ENCODE measurements at places on chromosomes 2 and 18.

DNA sequence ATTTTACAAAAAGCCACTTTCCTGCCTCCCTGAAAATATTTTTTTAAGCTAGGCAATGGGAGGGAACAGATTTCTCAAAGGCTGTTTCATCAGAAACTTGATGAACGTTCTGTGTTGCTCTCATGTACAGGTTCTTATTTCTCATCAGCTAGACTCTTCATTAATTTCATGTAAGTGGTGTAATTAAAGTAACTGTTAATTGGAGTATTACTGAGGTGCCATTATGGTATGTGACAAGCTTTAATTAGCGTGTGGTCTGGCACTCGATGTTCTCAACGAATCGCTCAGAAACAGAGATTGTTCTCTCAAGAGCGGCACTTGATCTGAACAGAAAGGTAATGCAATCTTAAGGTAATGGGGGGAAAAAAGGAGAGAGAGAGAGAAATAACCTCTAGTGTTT is 81.9 kb upstream of the MYCN start:
- DNase-seq = no peak

DNA sequence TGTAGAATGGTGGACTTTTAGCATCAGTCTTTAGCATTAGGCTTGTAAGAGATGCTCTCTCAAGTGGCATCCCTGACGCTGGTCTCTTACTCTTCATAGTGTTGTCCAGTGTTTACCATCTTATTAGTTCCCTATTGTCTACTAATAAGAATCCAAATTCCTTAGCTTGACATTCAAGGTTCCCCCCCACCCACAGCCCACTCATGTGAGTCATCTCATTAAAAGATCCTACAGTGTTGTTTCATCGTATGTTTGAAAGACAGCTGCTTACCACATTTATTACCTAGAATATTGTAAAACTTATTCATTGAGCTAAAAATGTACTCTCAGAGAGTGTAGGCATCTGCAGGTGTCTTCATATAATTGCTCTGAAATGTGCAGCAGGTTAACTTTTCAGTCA is 28.5 kb downstream of the EIF5B start:
- no peak for DNase-seq

DNA sequence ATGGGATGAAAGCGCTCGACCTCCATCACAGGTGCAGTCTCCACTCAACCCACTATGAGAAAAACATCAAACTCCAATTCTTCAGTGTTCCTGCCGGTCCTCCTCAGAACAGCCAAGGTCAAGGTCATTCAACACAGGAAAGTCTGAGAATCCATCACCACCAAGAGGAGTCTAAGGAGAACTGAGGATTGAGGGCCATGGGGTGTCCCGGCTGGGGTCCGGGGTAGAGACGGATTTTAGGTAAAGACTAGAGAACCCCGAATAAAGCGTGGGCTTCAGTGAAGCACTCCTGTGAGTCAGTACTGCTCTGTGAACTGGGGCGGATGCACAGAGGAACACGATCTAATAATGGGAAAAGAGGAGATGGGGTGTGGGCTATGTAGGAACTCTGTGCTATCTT is 41.8 kb downstream of the PTGR3 start:
- DNase-seq = no peak

GRCh38 chr18:73552171-73552570 is 595.5 kb downstream of the FBXO15 start:
- no peak for DNase-seq

GRCh38 chr2:113160962-113161361 is 12.8 kb upstream of the PSD4 start:
- no peak for DNase-seq

DNA sequence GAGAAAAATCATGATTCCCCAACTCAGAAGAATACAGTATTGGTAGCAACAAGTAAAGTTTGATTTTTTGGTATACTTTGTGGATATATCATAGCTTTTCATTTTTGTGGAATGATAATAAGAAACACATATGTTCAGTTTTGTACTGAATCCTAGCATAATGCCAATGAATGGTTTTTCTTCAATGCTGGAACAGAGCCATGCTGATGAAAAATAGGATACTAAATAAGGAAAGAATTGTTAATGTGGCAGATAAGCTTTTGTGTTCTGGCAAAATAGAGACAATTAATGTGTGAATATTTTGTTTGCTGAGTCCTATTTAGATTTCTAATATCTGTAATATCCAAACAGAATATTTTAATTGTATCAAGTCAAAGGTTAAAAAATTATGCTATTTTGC is 21.9 kb downstream of the CD28 start:
- DNase-seq = no peak

GRCh38 chr2:14536976-14537375 is 95.5 kb upstream of the LRATD1 start:
- DNase-seq = no peak

DNA sequence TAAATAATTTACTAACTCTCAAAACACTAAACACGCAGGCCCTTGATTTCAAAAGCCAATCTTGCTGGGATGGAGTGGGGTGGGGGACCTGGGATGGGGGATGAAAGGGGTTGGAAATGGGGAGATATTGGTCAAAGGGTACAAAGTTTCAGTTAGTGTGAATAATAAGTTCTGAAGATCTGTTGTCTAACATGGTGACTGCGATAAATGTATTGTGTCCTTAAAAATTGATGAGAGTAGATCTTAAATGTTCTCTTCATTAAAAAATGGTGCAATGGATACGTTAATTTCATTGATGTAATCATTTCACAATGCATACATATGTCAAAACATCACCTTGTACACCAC is 505 bp upstream of the ACYP2 start:
- DNase-seq = no peak

GRCh38 chr2:135743860-135744259 is 2.2 kb downstream of the UBXN4 start:
- no peak for DNase-seq

- DNase-seq = no peak
These were observed 34.2 kb downstream of the CERS6 start for GRCh38 chr2:168490015-168490874.

- no peak for DNase-seq
These were observed 390.2 kb upstream of the SETBP1 start for GRCh38 chr18:44290366-44290977.

GRCh38 chr2:43419876-43420275 is 176.0 kb downstream of the THADA start:
- no peak for DNase-seq

DNA sequence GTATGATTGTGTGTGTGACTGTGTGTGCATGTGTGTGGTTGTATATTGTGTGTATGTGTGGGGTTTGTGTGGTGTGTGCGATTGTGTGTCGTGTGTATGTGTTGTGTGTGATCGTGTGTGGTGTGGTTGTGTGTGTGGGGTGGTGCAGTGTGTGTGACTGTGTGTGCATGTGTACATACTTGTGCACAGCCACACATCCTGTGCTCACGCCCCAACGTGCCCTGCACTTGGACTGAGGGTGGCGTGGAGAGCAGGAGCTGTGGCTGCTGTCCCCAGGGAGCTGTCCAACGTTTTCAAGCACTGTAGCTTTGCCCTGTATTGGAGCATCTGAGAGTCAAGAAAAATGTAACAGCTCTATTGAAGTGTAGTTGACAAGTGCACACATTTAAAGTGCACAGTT is 243.2 kb upstream of the HDAC4 start:
- DNase-seq = no peak

DNA sequence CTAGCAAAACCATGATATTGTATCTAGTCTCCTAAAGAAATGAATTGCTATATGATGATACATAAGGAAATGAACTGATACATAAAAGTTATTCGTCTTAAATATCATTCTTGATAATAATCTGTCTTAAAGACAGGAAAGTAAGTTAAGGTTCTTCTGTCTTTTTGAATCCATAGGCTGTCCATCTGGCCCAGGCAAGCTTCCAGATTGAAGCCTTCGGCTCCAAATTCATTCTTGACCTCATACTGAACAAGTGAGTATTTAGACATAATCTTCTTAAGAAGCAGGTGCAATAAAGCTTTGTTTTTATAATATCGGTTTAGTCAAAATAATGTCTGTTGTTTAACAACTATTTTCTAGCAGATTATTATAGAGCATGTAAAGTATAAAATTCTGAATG is 37.7 kb downstream of the ADAM23 start:
- DNase-seq = no peak

DNA sequence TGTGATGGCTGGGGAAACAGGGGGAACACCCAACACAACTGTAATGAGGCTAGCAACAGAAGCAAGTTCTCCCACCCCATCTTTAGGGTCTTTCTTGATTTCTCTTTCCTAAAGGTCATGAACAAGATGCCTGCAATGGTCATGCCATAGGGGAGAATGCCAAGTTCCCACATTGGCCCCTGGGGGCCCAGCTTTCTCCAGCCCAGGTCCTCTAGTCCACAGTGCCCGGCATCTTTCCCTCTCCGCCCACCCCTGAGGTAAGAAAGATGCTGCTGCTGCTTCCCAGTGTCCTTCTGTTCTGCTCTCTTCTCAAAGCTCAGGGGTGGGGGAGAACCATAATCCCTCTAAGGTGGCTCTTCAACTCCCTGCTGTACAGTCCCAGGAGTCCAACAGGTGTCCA is 78.0 kb downstream of the LOXHD1 start:
- no peak for DNase-seq

- DNase-seq = no peak
These were observed 12.0 kb downstream of the AMMECR1L start for GRCh38 chr2:127873707-127874303.

GRCh38 chr2:119338826-119339561 is 27.6 kb downstream of the C2orf76 start:
- no peak for DNase-seq

DNA sequence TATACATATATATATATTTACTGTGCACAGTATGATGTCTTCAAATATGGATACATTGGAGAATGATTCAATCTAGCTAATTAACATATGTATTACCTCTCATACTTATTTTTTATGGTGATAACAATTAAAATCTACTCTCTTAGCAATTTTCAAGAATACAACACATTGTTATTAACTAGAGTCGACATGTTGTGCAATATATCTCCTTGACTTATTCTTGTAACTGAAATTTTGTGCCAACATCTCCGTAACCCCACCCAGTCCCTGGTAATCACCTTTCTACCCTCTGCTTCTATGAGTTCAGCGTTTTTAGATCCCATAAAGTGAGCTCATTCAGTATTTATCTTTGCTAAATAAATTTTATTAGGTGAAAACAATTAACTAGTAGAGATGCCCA is 216.4 kb upstream of the TMEM200C start:
- DNase-seq = no peak

All from tibial artery (tissue), 4 donors.